ENCODE measurements at places on chromosomes 2 and 18. TPM values are rescaled to one million over a fixed set of nuclear protein-coding genes. Genes with fewer than 3 reads are reported as not detected.

- DNase-seq, result no peak
These were observed 20.0 kb downstream of the UXS1 start for GRCh38 chr2:106174056-106174455.

GRCh38 chr2:109173311-109174171, 44.5 kb downstream of the SH3RF3 start:
- DNase-seq, result no peak

- no peak for DNase-seq
These were observed 67.3 kb downstream of the CTNNA2 start for GRCh38 chr2:79580175-79580574.

DNA sequence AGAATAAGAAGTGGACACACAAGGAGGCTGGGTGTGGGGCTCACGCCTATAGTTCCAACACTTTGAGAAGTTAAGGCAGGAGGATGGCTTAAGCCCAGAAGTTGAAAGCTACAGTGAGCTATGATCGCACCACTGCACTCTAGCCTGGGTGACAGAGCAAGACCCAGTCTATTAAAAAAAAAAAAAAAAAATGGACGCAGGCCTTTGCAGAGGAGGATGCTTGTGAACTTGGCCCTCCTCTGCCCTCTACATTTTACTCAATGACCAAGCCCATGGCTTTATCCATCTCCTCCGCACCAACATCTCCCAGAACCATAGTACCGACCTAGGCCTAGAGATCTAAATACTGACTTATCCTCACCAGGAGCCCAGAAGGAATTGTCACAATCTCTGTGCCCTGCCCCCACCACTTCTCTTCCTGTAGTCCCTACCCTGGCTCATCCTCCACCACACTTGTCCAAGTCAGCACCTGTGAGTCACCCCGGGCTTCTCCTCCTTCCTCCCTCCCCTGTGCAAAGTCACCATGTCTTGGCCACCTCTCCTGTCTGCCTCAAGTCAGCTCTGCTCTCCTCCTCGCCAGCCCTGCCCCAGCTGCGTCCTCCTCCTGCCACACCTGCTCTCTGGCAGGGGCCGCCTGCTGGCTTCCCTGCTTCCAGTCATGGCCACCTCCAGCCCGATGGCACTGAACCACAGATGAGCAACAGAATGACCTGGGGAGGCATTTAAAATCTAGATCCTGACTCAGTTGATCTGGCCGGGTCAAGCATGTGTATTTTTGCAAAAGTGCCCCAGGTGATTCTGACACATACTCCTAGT, 35.8 kb upstream of the ASPRV1 start:
- DNase-seq, result no peak

DNA sequence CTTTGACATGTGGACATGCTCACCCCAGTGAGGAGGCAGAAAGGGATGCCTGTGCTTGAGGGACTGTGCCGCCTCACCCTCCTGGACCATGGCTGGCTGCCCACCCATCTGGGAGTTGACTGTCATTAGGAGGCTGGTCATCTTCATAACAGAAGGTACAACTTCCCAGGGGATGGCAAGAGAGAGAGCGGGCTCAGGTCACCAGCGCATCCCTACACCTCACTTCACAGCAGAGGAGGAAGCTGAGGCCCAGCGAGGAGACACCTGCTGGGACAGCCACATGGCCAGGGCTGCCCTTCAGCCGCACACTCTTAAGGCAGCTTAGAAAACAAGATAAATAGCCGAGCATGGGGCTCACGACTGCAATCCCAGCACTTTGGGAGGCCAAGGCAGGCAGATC, 59.4 kb downstream of the ADCY3 start:
- no peak for DNase-seq

- DNase-seq, result no peak
These were observed 706 bp downstream of the UBXN2A start for GRCh38 chr2:23940718-23941620.

DNA sequence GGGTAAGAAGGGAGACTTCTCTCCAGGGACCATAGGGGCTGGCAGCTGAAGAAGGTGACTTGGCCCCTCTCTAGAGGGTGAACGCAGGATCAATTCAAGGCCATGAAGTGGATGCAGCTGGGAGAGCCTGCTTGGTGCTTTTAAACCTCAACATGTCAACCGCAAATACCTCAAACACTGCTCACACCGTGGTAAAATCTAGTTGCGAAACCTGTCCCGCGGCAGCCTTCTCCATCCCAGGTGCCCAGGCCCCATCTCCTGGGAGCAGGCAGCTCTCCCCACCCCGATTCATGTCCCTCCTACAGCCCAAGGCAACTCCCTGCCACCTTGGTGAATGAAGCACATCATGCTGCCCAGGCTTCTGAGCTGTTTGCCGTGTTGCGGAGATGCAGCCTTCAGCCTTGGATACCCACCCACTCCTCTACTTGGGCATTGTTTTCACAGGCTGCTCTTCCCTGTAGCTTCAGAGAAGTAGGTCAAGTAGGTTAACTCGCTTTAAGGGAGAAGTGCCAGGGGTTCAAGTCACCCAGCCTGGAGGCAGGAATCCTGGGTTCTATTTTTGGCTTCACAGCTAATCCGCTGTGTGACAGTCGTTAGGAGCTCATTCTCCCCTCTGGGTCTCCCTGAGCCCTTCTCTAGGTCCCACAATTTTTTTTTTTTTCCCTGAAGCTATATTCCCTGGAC, 6.2 kb upstream of the EFR3B start:
- DNase-seq, result no peak

DNA sequence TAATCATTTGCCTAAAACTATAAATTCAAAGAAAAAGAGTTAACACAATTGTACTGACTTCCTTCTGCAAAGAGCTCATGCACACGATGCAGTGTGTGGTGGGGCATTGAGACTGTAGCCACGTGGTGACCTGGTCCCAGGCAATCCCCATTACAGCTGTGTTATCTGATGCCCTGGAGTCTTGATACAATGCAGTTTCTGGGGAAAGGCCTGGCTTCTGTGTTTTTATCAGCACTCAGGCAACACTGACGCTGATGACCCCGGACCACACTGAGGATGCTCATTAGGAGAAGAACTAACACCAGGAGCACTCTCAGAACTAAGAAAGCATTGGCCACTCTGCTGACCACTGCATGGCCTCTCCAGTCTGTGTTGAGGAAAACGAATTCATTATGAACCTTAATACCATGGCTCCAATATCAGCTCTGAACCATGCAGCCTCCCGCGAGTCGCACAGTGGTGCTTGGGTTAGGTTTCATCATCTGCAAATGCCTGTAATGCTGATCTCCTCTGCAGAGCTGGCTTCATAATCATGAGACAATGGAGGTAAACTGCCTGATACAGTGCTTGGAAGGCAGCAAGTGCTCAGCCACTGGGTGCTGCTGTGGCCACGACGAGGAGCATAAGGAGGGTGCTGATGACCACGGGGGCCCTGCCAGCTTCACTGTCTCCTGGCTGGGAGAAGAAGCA, 218.5 kb downstream of the MYT1L start:
- no peak for DNase-seq

GRCh38 chr2:233094614-233095013, 34.5 kb downstream of the INPP5D start:
- no peak for DNase-seq

DNA sequence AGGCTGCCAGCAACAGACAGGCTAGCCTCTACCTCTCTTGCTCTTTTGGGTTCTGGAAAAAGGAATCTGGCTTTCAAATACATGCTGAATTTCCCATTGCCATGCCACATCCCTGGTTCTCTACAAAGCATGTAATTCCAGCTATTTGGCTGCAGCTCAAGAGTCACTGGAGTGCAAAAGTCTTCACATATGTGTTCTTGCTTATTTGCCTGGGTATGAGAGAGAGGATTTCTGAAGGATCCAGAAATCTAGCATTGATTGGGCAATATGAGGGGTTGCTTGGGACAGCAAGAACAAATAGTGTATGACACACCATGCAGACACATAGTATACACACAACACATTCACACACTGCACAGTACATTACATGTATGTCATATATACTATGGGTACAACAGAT, 30.7 kb upstream of the LGALSL start:
- DNase-seq, result no peak

DNA sequence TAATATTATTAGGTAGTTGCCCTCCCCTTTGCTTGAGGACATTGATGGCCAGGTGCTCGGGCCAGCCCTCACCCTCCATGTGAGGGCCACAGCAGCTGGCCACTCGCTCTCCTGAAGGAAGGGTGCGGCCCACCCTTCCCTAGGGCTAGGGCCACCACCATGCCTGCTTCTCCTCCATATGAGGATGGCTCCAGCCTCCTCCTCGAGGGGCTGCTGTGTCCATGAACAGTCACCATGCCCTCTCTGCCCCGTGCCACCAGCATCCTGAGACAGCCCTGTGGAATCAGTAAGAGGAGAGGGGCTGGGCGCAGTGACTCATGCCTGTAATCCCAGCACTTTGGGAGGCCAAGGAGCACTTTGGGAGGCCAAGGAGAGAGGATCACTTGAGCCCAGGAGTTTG, 2.4 kb downstream of the GPR17 start:
- DNase-seq, result no peak

GRCh38 chr2:191522478-191523120, 155.3 kb upstream of the NABP1 start:
- no peak for DNase-seq

DNA sequence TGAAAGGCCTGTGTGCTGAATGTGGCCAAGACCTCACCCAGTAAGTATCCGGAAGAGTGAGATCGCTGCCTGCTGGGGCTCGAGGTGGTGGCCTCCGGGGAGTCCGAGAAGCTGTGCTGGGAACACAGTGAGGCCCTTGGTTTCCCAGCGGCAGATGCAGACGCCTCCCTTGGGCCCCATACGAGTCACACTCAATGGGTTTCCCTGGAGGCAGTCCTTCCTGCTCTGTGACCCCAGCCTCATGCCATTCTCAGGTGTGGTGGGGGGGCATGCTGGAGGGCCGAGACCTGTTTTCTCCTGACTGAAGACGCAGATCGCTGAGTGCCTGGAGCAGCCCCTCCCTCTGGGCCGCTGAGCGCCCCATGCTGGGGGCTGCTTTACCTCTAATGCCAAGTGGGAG, 15.7 kb downstream of the CTDP1 start:
- DNase-seq, result no peak

GRCh38 chr18:77271576-77272481, 22.2 kb downstream of the GALR1 start:
- DNase-seq, result no peak

- no peak for DNase-seq
These were observed 23.7 kb downstream of the DDX1 start for GRCh38 chr2:15615301-15615920.

GRCh38 chr2:27566628-27567027, 16.2 kb upstream of the ZNF512 start:
- DNase-seq, result peak; percentile 66

- DNase-seq, result no peak
These were observed 407.9 kb downstream of the CPS1 start for GRCh38 chr2:210964141-210964764.

- DNase-seq, result no peak
These were observed 6.1 kb downstream of the FAM124B start for GRCh38 chr2:224395620-224396390.

GRCh38 chr18:58338141-58338540, 290.8 kb downstream of the ALPK2 start:
- no peak for DNase-seq

DNA sequence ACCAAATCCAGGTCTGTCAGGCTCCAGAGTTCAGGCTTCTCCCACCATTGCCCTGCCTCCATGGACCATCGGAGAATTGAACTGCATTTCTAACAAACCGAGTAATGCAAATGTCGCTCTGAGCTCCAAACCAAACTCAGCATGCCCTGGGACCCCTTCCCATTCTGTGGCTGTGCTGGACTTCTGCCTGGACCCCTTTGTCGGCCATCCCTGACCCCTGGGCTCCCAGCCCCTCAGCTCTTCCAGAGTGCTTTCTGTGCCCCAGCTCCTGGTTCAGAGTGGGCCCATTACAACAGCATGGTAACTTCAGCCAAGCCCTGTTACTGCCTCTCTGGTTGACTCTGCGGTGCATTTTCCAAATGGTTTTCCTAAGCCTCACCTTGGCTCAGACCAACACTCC, 55.1 kb upstream of the MAPRE3 start:
- DNase-seq, result no peak

GRCh38 chr2:204890680-204891079, 345.4 kb downstream of the PARD3B start:
- no peak for DNase-seq

GRCh38 chr2:182740701-182741100, 24.6 kb downstream of the DNAJC10 start:
- DNase-seq, result no peak

DNA sequence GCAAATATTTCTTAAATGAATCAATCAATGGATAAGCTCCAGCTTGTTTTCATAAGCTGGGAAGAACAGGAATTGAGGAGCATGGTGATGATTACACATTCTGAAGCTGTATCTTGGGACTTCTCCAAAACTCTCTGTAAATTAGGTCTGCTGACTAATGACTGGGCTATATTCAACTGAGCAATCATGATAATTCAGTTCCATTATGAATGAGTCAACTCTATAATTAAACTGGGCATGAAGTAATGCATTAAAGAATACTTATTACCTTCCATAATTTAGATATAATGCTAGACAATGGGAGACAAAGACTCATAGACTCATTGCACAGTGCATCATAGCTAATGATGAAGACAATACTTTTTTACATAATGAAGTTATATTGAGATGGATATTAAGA, 207.4 kb downstream of the CBLN2 start:
- no peak for DNase-seq

DNA sequence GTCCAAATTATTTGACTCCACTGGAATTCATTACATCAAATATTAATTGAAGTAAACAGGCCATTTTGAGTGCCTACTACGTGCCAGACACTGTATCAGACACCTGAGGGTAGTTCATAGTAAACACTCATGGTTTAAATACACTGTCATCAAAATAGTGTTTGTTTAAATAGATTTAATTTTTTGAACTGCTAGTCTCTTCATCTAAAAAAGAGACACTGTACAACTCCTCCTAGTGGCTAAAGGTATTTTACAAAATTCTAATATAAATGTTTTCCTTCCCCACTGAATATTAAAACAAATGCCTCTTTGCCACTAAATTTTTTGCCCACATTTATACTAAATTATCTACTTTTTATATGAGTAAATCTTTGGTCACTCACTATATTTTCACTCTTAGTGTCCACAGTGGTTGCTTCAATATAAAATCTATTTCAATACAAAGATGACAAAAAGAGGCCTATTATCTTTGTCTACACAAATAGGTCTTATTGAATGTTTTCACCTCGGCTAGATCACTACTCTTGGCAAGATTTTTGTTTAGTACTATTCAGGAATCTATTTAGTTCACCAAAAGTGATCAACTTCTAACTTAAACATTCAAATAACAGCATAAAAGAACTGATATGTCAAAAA, 122.1 kb downstream of the TMEM247 start:
- no peak for DNase-seq

The ERFE gene
- total RNA-seq, result 64.1 TPM

The GDF7 gene
- 9.5 TPM for total RNA-seq

The TMEM198 gene
- total RNA-seq, result 0.29 TPM

The NOP58 gene
- 65.0 TPM for total RNA-seq

The B4GALT6 gene
- 10.2 TPM for total RNA-seq

The SPOPL gene
- 7.9 TPM for total RNA-seq
